ENCODE measurements at places on chromosomes 3 and 15.
A peak's percentile ranks its signal among the peaks of the same experiment; 100 is the strongest.

DNA sequence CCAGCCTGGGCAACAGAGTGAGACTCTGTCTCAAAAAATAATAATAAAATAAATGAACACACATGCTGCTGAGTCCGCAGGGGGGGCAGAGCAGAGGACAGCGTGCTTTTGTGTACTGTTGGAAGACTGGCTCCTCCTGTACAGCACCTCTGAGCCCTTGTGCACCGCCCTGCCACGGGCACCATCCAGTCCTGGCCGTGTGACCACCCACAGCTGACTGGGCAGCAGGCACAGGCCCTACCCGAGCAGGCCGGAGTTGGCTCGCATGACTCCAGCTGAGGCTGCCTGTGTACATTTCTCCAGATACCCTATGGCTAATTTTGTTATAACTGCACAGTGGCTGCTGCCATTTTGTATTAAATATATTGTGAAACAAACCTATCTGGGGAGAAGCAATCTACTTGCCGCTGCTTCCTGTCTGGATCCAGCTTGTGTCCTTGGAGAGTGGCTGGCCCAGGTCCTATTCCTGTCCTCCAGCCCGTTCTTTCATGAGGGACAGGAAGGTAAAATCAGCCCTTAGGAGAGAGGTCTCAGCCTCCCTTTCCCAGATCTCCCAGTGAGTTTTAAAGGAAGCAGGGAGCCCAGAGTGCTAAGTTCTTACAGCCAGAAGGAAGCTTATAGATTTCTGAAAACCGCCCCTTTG lies 14.6 kb downstream of the IVD start:
- DNase-seq = no peak

- no peak for DNase-seq
Observed at GRCh38 chr3:67215690-67216089, 217.6 kb downstream of the KBTBD8 start.

DNA sequence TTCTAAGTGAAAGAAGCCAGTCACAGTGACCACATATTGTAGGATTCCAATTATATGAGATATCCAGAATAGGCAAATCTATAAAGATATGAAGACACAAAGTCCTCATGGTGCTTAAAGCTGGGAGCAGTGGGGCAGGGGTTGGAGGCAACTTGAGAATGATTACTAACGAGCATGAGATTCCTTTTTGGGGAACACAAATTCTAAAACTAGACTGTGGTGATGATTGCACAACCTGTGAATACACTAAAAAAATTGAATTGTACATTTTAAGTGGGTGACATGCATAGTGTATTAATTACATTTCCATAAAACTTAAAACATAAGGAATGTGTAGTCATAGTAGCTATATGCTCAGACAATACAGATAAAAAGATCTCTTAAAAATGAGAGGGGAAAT lies 103.2 kb downstream of the DPH6 start:
- no peak for DNase-seq

DNA sequence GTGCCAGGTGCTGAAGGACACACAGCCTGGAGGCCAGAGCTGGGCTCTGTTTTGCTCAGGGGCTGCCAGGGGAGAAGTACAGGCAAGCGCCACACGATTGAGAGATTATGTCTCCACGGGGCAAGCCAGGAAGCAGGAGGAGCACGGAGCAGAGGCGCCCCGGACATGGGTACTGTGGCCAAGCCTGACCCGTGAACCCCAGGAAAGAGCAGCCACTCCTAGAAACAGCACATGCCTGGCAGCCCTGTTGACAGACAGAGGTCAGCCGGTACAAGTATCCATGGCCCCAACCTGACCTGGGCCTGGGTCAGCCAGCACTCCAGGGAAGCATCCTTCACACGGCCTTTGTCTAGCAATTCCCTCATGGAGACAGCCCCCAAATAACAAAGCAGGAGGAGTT lies 89.4 kb downstream of the ADAMTS17 start:
- no peak for DNase-seq

DNA sequence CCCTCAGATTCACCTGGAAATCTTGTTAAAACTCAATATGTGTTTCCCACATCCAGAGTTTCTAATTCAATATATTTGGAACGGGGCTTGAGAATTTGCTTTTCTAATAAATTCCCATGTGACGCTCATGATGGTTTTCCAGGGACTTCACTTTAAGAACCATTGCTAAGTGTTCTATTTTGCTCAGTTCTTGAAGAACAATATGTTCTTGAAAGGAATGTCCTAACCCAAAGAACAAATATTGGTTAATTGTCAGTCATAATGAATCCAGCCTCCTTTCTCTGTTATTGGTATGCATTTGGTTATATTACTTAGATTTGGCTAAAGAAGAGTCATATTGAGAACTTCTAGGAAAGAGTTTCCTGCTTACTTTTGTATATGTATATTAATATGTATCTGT lies 4.4 kb upstream of the PLSCR2 start:
- DNase-seq = no peak

DNA sequence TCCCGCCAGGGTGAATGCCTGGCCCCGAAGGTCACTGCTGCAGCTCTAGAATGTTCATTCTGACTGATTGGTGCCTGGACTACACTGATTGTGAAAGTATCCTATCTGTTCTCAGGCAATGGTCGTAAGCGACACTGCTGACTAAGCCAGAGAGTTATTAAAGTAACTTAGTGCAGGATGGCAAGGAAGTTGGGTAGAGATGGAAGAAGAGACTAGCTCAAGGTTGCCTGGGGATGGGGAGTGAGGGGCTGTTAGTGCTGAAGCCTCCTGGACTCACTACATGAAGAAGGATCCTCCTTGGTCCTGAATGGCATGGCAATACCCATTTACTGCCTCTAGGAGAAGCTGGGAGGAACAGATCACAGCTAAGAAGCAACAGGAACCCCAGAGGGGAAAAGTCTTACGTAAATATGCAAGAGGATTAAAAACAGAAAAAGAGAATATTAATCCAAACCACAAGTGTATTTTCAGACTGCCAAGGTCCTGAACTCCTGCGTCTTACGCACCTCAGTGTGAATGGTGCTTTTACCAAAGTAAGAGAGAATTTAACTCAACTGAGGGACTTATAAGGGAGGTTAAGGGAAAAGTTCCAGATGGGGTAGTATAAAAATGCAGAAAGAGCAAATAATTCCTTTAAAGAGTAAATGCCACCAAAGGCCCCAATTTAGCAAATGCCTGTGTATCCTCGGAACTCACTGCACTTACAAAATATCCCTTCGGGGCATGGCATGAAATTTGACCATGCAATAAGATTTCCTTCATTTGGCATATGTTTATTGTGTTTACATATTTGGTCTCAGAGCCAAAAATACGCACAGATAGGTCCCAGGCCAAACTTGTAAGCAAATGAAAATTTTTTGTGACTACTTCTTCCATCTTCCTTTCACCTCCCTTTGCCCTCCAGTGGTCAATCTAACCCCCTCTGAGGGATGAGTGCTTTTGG lies 64.0 kb upstream of the DGKG start:
- peak; percentile 65 for DNase-seq

DNA sequence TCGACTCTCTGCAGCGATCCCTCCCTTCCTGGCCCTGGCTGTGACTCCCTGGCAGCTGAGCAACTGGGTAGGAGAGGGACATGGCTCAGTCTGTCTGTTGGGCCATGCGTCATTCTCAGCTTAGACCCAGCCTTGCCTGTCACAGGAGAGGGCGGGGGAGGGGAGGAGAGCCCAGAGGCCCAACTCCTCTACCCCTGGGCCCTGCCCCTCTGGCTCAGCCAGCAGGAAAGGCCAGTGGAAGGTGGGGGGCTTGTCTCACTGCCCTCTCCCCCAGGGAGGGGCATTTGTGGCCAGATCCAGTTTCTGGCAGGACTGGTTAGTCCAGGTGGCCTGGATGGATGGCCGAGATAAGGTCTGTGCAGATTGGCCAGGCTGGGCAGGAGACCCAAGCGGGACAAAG lies 31.6 kb downstream of the DNAJB8 start:
- DNase-seq = no peak

- DNase-seq = peak; percentile 62
Observed at GRCh38 chr3:178703268-178703975, 167.2 kb downstream of the KCNMB2 start.

All from EL (cell line).